ENCODE measurements at places on chromosomes 12 and 14.

DNA sequence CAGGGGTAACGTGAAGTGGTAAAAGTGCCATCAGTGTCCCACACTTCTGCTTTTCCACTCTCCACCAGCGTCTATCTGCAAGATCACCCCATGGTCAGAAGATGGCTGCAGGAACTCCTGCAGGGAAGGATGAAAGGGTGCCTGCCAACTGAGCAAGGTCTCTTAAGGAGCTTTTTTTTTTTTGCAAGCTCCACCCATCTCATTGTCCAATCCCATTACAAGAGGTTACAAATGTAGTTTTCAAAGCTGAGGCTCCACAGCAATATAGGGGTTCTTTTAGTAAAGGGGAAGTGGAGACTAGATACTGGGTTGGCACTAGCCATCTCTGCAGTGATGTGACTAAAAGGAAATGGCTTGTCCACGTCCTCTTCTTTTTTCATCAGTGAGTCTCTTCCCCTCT, 5.9 kb upstream of the BHLHE41 start:
- no peak for DNase-seq

- no peak for DNase-seq
These were observed 151.5 kb upstream of the PARP11 start for GRCh38 chr12:4024701-4025100.

- DNase-seq: no peak
These were observed 1636.5 kb upstream of the SEL1L start for GRCh38 chr14:83170165-83170564.

DNA sequence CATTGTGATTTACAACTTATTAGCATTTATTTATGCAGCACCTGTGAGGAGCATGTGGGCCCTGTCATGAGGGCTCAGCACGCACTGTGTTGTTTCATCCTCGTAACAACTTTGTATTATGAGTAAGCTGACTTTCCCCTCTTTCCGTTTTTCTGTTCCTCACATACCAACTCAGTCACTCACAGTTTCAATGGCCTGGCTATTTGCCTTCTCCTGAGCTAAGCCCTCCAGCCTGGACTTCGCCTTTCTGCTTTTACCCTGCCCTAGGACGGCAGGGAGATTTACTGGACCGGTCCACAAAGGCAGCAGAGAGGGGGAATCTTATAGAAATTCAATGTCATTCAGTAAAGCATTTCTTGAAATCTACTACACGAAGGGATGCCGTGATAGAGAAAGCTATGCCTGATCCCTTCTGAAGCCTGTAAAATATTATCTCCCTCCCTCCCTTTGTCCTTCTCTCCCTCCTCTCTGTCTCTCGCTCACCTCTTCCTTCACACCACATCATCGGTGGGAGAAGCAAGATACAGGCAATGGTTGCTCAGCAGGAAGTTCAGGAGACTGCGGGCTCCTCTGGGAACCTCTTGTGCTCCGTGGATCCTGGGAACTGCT, 219.2 kb upstream of the TBX3 start:
- peak; percentile 84 for DNase-seq

- no peak for DNase-seq
These were observed 47.2 kb downstream of the ALDH1L2 start for GRCh38 chr12:105036937-105037649.

DNA sequence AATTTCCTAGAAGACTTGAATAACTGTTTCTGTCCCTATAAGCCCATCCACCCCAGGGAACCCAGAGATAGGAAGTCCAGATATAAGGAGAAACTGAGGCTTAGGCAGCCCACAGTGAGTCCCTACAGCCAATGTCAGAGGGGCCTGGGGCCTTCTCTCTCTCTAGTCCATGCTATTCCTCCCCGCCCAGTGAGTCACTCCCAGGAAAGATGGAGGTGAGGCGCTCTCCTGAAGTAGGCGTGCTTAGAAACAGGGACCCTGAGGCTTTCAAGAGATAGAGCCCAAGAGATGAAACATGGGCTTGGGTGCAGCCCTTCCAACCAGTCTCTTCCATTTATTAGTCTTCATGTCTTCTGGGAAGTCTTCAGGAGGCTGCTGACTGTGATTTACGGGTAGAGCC, 2.3 kb upstream of the SMUG1 start:
- DNase-seq: no peak

- no peak for DNase-seq
These were observed 1.1 kb upstream of the SOAT2 start for GRCh38 chr12:53101931-53102781.

DNA sequence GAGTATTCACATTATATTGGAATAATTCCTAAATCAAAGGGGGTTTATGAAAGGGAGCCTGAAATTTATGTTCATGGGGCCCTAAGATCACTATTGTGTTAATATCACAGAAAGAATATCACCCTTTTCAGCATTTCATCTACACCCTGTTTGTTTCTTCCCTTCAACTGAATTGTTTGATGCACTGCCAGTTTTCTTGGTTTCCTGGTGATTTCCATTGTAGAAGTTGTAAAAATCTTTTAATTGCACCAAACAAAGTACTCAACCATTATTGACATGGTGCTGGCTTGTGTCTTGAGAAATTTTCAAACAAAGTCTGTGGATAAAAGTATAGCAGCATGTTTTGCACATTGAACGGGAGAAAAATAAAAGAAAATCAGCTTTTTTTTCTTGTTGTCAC, 154.8 kb upstream of the PRKD1 start:
- no peak for DNase-seq

DNA sequence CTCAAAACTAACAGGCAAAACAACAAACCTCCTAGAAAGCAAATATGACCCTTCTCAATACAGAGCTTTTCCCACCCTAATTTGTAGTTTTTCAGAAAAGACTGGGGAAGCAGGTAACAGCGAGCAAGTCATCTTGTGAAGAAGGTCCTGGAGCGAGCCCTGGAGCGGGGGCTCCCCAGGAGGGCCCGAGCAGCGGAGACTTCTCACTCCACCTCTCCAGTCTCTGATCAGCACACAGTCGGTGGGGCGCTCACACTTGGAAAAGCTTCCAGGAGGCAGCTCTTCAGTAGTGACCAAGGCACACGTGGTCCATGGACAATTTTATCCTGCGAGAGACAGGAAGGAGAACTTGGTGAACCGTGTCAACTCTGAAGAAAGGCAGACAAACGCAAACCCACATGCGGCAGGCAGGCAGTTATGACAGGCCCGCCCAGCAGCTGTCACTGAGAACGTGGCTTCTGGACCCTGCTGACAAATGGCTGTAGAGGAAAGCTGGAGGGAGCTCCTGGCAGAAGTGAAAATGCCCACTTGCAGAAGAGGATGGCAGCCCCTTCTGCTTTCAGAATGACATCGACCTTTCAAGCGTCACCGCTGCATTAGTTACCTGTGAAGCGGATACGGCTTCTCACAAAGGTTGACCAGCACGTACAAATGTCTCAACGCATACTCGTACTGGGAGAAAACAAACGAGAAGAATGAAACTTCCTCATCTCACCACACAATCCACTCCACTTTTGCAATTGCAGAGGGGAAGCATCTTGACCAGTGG, 44.2 kb downstream of the LGMN start:
- DNase-seq: no peak

DNA sequence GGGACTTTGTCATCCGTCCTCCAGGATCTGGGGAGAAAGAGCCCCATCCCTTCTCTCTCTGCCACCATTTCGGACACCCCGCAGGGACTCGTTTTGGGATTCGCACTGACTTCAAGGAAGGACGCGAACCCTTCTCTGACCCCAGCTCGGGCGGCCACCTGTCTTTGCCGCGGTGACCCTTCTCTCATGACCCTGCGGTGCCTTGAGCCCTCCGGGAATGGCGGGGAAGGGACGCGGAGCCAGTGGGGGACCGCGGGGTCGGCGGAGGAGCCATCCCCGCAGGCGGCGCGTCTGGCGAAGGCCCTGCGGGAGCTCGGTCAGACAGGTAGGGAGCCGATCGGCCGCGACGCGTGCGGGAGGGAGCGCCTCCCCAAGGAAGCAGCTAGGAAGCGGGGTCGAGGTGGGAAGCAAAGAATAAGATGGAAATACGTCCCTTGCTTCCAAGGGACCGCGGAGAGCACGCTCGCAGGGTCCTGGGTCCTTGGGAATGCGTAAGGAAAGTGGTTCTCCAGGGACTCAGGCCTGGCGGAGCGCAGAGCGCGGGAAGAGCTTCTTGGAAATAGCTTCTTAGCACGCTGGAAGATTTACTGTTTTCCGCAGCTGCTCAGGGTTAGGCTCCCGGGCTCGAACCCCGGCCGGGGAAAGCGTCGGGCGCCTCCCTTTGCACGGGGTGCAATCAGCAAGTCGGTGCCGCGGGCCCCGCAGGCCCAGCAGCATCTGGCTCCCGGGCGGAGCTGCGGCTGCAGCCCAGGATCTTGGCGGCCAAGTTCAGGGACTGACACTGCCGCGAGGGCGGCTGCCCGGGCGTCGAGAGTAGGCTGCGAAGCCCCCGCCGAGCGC, 457 bp downstream of the SOCS2 start:
- DNase-seq: peak; percentile 21

- no peak for DNase-seq
These were observed 913.6 kb downstream of the GALC start for GRCh38 chr14:87079416-87079815.

DNA sequence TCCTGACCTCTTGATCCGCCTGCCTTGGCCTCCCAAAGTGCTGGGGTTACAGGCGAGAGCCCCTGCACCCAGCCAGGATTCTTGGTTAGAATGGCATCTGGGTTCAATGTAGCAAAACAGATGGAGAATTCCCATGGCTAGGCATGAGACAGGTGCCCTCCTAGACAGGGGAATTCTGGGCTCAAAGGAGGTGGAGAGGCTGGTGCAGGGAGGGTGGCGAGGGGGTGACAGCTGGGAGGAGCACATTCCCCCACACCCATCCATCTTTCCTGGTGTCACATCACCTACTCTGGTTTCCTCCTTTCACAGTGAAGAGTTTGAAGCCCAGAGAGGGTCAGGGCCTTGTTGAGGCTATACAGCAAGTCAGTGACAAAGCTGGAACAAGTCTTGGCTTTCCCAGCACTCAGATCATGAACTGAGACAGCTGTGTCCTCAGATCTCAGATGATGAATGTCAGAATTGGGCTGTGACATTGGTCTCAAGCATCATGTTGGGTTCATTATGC, 2.8 kb downstream of the SERPINA1 start:
- DNase-seq: no peak

DNA sequence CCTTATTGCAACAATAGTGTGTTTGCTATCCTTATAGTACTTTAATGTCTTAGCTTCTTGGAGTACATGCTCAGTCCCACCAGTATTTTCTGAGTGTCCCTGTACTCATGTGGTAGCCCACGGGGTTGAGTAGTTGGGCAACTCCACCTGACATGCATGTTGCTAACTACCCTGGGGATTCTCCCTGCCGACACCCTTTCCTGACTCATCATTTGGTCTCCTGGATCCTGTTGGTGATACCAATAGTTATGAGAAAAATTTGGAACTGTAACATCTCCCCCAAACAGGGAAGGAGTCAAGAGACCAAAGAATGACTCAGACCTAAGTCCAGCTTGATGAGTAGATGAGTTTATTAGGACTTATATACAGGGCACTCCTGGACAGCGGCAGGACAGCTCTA, 101.6 kb downstream of the BRMS1L start:
- no peak for DNase-seq

GRCh38 chr12:18899162-18899561, 161.2 kb downstream of the CAPZA3 start:
- DNase-seq: no peak

- DNase-seq: peak; percentile 71
These were observed 57.9 kb upstream of the TMX1 start for GRCh38 chr14:51182131-51182565.

GRCh38 chr12:56029666-56030293, 8.9 kb downstream of the IKZF4 start:
- DNase-seq: peak; percentile 82

GRCh38 chr12:55724940-55725309, 3.9 kb downstream of the CD63 start:
- no peak for DNase-seq

DNA sequence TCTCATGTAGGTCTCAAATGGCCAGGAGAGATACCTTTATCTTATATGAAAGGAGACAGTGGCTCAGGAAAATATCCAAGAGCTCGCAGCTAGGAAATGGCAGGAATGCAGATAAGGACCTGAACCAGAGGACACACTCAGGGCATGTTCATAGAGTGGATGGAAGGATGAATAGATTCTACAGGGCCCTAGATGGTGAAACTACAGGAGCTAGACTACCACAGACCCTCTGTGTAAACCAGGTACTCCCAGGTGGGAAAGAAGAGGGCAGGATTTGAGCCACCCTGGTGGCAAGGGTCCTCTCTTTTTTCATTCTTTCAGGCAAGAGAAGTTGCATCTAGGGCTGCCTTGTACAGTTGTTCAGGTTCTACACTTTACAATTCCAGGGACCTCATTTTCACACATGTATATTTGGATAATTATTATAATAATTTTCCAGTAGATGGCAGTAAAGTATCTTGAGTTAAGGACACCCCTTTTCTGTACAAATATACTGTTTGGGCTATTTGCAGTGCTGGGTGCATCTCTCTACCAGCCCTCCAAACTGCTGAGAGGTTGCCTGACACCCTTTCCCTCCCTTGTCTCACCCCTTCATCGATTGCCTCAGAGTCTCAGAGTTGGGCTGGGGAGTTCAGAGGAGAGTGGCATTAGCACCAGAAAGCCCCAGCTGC, 10.5 kb upstream of the ZDHHC22 start:
- DNase-seq: peak; percentile 49

- DNase-seq: no peak
These were observed 350.4 kb downstream of the BMP4 start for GRCh38 chr14:53606203-53606602.

GRCh38 chr12:128609861-128610260, 213.9 kb downstream of the SLC15A4 start:
- DNase-seq: no peak

GRCh38 chr12:6187948-6188793, 12.0 kb upstream of the CD9 start:
- DNase-seq: no peak

DNA sequence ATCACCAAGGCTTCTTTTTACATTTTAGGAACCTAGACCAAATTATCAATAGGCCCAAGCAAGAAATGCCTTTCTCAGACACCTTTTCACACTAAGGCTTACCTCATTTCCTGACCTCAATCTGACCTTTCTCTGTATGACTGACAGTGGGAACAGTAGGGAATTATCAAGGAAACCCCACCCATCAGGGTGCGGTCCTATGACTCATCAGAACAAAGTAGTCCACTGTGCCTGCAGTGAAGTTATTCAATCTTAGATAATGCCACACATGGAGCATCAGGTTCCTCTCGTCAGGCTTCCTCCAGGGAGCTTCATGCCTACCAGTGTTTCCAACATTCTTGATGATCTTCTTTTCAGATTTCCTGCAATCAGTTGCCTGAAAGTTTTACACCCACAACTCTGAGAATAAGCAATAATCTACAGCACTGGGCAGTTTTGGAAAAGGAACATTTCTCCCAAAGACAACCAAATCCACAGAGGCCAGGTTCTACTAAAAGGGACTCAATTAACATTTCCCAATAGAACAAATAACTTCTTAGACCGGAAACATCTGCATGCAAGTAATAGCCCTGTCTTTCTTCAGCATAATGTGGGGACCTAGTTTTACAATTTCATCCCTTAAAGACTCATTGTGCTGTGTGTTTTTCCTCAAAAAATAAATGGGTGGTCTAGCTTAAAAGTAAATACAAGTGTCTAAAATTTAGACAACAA, 35.9 kb upstream of the TMTC2 start:
- DNase-seq: peak; percentile 39

GRCh38 chr14:95523051-95523814, 6.8 kb upstream of the SYNE3 start:
- peak; percentile 49 for DNase-seq

Measured in fibroblast of pulmonary artery (primary cell).